ENCODE measurements at places on chromosomes 5 and 9. TPM values are rescaled to one million over a fixed set of nuclear protein-coding genes. Genes with fewer than 3 reads are reported as not detected.

Gene IFNA10
- total RNA-seq = not detected

Gene SLC6A7
- total RNA-seq = not detected

Gene GABRA6
- not detected for total RNA-seq

DNA sequence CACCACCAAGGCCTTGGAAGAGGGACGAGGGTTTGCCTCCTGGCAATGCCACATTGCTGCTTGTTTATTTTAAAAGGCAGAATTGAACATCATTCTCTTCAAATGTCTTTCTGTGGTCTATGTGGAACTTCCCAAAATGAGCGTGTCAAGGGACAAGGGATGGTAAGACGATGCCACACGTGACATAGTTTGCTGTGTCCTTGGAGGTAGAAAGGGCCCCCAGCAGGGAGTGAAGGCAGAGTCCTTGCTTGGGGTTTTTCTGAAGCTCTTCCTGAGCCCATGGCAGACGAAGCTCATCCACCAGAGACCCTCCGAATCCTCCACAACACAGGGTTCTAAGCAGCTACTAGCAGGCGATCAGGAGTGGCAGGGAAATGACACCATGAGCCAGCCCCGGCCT lies 28.3 kb downstream of the PRRX2 start:
- H3K4me1 ChIP-seq = no peaks in the 10 kb centered on the region
- no peak overlapping the region for H3K27ac ChIP-seq
- no peak for DNase-seq
- H3K36me3 ChIP-seq = no peaks in the 10 kb centered on the region
- no peak overlapping the region for H3K4me3 ChIP-seq

All from right atrium auricular region (tissue), 2 donors.